ENCODE measurements at places on chromosomes 1 and 21. TPM values are rescaled to one million over a fixed set of nuclear protein-coding genes. Genes with fewer than 3 reads are reported as not detected.

The SPRR2G gene
- not detected for total RNA-seq

The RGSL1 gene
- not detected for total RNA-seq

The SYCP1 gene
- total RNA-seq = not detected

The MYBPHL gene
- total RNA-seq = not detected

The DNM3 gene
- 2.0 TPM for total RNA-seq

The CD84 gene
- total RNA-seq = not detected

The CDC20 gene
- 0.33 TPM for total RNA-seq

The GBP3 gene
- total RNA-seq = 28.6 TPM

The KRTAP19-1 gene
- not detected for total RNA-seq

The GPR37L1 gene
- total RNA-seq = not detected

The EXO1 gene
- 1.2 TPM for total RNA-seq

The NBPF4 gene
- not detected for total RNA-seq

The TNFRSF9 gene
- total RNA-seq = under 0.01 TPM

Measured in fibroblast of the aortic adventitia (primary cell).